ENCODE measurements at places on chromosomes 6 and 20.

GRCh38 chr6:25944688-25945574, 14.4 kb upstream of the SLC17A2 start:
- peak; percentile 95 for ATAC-seq

DNA sequence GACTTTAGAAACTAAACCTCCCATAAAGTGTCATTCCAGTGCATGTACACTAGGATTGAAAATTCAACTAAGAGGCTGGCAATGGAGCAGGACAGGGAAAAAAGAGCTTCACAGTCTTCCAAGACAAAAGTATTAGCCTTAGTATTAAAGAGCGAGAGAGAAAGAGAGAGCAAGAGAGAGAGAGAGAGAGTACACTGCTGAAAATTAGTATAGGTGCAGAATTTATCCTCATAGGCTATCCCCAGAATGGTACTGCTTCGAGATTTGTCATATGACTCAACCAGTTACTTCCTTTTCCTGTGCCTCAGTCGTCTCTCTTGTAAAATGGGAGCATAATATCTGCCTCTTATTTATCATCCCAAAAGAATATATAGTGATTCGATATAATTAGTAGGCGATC, 543.2 kb upstream of the JARID2 start:
- no peak for ATAC-seq

DNA sequence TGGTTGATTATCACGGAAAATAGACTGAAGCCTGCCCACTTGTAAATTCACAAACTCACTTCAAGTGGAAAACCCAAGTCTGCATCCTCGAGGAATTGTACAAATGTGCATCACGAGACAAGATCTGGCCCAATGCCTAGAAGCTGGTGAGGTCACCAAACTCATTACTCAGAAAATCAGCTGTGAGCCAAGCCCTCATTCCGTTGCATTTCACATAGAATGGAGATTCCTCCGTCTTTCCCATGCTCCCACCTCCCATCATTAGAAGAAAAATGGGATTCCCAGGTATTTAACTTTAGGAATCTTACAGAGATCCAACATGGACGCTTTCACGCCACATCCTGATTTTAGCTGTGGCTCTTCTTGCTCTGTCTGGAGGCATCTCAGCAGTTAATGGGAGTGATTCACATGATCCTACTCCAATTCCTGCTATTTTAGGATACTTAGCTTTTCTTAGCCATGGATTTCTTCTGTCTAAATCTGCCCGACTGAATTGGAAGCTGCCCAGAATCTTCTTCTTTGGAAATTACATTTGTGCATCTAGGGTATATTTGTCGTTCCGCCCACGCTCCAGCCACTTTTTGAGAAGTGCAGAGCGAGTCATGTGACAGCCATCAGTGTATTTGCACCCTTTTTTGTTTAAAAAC, 68.7 kb upstream of the STMND1 start:
- no peak for ATAC-seq

DNA sequence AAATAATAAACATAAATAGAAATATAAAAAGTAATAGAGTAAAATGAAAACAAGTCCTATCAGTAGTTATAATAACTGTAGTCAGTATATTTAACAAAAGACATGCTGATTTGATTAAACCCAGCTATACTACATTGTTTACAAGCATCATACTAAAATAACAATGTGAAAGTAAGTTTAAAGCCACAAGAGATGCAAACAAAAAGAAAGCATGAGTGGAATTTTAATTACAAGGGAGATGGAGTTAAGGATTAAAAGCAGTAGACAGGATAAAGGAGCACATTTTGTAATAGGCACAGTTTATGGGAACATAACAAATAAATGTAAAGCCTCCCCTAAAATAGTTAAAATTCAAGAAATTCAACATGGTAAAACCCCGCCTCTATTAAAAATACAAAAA, 41.5 kb downstream of the SENP6 start:
- ATAC-seq, result no peak

DNA sequence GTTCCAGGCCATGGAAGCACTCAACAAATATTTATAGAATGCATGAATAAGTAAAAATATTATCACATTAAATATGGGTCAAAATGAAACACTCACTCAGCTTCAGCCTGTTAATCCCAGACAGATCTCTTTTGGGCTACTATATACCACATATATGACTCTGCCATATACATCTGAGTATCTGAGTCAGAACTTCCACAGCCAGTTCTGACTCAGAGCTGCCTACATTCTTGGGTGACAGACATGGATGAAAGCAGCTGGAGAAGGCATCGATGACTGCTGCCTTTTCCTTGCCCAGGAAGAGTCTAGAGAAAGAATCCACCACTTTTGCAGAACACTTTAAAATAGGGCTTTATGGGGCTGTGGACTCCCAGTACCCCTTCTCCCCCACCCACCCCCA, 11.5 kb upstream of the PDYN start:
- no peak for ATAC-seq

DNA sequence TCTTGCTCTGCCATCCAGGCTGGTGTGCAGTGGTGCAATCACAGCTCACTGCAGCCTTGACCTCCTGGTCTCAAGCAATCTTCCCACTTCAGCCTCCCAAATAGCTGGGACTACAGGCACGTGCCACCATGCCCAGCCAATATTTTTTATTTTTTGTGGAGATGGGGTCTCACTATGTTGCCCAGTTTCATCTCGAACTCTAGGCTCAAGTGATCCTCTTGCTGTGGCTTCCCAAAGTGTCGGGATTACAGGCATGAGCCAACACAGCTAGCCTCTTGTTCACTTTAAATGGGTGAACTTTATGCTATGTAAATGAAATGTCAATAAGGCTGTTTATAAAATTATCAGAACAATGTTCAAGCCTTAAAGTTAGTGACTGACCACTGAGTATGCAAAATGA, 37.1 kb downstream of the SAMD3 start:
- no peak for ATAC-seq

GRCh38 chr6:109381061-109381746, 1.1 kb downstream of the CD164 start:
- no peak for ATAC-seq
